ENCODE measurements at places on chromosomes 3 and 15.

DNA sequence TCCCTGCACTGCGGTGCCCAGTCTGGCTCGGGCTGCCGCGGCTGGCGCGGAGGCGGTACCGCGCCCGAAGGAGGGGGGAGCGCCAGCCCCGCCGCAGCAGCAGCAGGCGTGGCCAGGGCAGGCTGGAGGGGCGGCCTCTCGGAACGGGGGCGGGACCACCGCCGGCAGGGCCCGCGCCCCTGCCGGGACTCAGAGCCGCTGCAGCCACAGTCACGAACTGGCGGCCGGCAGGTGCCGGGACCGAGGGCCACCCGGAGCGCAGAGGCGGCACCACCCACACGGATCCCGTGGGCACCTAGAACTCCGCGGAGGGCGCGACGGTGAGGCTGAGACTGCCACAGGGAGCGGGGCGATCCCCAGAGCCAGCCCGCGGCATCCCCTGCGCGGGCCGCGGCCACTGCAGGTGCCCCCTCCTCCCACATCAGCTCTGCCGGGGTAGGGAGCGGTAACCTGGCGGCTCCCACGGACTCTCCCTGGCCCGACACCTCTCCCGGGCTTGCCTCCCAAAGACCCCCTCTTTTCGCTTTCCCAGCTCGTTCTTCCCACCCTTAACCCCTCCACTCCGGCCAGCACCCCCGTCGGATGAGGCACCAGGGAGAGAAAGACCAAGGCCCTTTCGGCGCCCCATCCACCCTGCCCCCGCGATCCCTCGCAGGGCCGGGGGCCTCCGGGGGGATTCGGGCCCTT, at the start of gene VWA5B2:
Gene VWA5B2 (plus strand): TSS at position 192 of the 687 bp plus-strand sequence. CDS start 944 bp downstream, outside the sequence.
- peak; percentile 93 for DNase-seq

DNA sequence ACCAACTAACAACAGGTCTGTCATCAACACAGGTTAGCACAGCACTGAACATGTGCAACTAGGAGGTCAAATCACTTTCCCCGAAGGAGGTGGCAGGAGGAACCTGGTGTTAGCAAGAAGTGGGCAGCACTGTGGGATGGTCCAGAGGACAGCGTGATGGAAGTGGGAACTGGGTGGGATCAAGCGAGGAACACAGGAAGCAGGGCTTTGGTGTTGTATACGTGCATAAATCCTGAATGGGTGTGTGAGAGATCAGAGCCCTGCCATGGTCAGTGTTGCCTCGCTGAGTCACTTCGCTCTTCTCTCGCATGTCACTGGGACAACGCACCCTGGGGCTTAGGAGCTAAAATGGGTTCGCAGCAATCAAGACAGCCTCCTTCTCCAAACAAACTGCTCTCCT, 62.1 kb downstream of the MOBP start:
- no peak for DNase-seq

- DNase-seq: no peak
Observed at GRCh38 chr3:37626736-37627565, 234.7 kb upstream of the CTDSPL start.

DNA sequence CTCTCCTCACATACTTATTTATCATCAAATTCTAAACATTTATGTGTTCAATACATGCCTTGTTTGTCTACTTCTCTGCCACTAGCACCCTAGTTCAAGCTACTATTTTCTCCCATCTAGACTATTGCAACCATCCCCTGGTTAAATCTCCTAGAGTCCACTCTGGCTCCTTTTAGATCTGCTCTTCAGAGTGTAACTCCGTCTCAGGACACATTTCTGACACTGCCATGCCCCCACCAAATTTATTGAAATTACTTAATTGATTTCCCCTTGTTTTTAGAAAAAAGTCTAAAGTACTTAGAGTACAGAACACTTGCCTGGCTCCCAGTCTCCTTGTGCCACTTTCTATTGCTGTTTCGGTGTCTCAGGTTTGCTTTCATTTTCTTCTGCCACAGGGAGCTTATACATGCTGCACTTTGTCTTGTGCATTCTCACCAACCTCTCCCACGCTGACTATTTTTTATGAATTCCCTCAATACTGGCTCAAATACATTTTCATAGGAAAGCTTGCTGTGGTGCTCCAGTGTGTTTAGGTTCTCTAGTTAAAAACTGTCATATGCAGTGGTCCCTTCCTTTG, 792.3 kb downstream of the DIPK2A start:
- no peak for DNase-seq

GRCh38 chr15:68983961-68984481, 30.5 kb upstream of the NOX5 start:
- no peak for DNase-seq

Data from NCI-H2081 (cell line).